ENCODE measurements at places on chromosomes 7 and 10. TPM values are rescaled to one million over a fixed set of nuclear protein-coding genes. Genes with fewer than 3 reads are reported as not detected.

GRCh38 chr10:38038932-38039245 is 28.4 kb downstream of the ZNF33A start:
- DNase-seq = no peak

DNA sequence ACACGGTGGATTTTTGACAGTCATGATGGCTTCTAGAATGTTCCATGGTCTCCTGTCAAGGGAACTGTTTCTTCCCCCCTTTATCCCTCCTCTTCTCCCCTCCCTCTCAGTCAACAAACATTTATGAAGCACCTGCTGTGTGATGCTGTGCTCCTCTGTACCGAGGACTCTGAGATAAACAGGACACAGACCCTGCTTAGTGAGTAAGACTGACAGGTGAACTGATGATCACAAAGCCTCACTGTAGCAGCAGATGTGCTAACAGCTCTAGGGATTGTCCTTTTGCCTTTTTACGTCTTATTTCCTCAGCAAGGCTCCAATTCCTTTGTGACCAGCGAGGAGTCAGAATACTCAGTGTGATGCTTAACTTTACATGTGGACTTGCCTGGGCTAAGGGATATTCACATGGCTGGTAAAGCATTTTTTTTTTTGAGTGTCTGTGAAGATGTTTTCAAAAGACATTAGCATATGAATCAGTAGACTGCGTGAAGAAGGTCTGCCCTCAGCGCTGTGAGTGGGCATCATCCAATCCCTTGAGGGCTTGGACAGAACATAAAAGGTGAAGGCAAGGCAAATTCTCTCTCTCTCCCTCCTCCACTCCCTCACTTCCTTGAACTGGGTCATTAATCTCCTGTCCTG is 170.1 kb downstream of the ADRA2A start:
- DNase-seq = no peak

DNA sequence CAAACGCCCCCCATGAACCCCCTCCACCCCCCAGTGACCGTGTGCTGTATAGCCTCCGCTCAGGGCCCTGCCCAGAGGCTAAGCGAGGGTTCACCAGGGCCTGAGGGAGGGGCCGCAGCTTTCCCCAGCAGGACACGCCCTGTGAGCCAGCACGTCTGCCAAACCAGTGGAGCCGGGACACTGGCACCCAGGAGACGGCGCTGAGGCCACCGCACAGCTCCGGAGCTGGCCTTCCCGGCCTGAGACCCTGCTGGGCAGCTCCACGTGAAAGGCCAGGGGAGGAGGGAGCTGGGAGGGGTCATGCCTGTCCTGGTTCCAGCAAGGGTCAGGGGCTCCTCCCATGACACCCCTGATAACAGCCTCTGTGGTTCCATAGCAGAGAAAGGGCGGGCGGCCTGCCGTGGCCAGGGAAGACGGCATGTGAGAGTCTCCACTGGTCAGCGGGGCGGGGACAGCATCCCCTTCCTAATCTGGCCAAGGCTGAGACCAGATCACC is 278.3 kb downstream of the ELFN1 start:
- DNase-seq = no peak

- no peak for DNase-seq
These were observed 62.4 kb upstream of the GDF10 start for GRCh38 chr10:47237316-47238260.

DNA sequence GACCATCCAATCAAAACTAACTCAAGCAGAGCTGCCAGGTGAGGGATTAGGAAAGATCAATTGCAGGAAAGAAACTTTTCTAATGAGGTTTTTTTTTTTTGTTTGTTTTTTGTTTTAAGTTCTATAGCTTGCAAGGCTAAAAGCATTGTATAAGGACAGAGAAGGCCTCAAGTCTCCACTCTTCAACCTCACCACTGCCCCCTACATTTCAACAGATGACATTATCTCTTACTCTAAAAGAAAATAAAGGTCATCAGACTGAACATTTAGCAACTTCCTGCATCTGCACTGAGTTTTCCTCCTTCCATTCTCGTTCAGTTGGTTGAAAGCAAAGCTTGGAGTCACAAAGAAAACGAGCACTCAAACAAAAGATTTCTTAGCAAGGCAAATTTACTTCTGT is 45.2 kb upstream of the EXOC4 start:
- no peak for DNase-seq

DNA sequence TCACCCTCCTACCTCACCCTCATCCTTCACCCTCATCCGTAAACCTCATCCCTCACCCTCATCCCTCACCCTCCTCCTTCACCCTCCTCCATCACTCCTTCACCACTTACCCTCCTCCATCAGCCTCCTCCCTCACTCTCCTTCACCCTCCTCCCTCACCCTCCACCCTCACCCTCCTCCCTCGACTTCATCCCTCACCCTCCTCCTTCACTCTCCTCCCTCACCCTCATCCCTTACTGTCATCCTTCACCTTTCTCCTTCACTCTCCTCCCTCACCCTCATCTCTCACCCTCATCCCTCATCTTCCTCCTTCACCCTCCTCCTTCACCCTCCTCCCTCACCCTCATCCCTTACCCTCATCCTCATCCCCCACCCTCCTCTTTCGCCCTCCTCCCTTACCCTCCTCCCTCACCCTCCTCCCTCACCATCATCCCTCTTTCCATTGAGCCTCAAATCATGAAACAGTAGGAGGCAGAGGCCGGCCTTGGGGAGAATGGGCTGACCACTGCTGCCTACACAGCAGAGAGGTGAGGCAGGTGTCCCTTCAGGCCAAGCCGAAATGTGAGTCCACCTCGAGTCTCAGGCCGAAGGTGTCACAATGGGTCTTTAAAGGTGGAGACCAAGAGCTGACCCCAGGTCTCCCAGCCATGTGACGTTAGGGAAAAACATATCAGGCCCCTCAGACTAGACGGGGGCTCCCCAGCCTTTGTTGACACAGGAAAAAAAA is 53.0 kb downstream of the PDGFA start:
- DNase-seq = no peak

DNA sequence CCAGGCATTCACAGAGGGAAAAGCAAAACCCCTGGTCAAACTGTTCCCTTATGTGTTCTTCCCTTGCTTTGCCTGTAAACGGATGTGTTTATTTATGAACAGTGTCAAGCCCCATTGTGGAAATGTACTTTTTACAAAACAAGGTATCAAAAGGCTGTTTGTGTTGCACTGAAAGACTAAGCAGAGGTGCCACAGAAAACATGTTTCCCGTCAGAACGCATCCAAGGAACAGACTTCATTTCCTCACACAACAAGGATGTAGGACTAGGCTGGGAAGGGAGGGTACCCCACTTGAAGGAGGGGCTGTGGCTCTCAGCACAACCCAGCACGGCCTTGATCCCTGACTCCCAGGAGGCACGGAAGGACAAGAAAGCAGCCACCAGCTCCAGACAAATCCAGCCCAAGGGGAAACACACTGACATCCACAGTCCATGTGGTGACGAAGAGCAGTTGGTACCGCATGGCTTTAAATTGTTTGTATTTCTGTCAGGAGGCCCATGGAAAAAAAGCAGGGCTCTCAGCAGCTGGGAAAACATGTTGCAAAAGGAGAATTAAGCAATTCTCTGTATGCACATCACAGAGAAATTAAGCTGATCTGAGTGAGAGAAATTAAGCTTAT is 85.6 kb downstream of the RNF216 start:
- no peak for DNase-seq

- DNase-seq = no peak
These were observed 49.8 kb downstream of the LHPP start for GRCh38 chr10:124511205-124512039.

GRCh38 chr7:155007947-155008346 is 5.0 kb upstream of the PAXIP1 start:
- DNase-seq = no peak

DNA sequence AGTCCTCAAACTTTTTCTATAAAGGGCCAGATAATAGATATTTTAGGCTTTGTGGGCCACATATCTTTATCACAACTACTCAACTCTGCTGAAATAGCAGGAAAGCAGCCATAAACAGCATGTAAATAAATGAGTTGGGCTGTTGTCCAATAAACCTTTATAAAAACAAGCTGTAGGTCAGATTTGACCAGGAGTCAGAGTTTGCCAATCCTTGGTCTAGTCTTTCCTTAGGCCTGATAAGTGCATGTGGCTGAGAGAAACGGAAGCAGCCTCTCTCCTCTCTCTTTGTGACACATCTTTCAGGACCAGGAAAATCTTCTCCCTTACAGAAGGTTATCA is 724.5 kb downstream of the GRID1 start:
- no peak for DNase-seq

GRCh38 chr7:146054909-146055308 is 61.7 kb upstream of the CNTNAP2 start:
- DNase-seq = no peak

DNA sequence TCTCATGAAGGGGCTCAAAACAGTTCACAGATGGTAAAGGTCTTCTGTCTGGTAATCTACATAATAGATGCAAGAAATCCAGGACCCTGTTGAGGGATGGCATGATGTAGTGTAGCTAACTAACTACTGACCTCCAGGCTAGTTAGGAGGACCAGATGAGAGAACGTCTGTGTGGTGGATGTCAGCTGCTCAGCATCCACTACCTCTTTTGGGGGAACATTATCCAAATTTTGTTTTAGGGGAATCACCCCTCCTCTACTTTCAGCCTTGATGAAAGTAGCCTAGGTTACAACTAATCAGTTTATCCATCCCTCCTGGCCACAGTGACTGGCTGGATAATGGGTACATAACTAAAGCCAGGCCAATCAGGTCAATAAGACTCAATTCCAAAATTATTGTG is 246.0 kb downstream of the RNLS start:
- DNase-seq = no peak

GRCh38 chr7:134155206-134155605 is 28.1 kb downstream of the LRGUK start:
- DNase-seq = no peak

GRCh38 chr10:118042336-118042735 is 4.4 kb downstream of the RAB11FIP2 start:
- no peak for DNase-seq

DNA sequence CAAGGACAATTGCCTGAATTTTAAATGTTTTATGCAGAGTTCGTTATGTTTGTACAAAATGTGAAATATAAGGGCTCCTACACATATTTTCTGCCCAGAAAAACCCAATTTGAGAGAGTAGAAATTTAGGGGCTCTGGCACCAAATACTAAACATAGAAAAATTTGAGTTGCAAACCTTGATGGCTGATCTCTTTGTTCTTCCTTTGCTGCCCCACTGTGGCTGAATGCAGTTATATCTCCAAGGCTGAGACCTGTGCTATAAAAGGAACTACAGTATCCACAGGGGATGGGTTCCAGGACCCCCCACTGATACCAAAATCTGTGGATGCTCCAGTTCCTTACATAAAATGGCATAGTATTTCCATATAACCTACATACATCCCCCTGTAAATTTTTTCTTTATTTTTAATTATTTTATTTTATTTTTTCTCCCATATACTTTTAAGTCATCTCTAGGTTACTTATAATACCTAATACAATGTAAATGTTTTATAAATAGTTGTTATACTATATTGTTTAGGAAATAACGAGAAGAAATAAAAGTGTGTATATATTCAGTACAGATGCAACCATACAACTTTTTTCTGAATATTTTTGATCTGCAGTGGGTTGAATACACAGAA is 22.5 kb downstream of the CFAP43 start:
- no peak for DNase-seq

DNA sequence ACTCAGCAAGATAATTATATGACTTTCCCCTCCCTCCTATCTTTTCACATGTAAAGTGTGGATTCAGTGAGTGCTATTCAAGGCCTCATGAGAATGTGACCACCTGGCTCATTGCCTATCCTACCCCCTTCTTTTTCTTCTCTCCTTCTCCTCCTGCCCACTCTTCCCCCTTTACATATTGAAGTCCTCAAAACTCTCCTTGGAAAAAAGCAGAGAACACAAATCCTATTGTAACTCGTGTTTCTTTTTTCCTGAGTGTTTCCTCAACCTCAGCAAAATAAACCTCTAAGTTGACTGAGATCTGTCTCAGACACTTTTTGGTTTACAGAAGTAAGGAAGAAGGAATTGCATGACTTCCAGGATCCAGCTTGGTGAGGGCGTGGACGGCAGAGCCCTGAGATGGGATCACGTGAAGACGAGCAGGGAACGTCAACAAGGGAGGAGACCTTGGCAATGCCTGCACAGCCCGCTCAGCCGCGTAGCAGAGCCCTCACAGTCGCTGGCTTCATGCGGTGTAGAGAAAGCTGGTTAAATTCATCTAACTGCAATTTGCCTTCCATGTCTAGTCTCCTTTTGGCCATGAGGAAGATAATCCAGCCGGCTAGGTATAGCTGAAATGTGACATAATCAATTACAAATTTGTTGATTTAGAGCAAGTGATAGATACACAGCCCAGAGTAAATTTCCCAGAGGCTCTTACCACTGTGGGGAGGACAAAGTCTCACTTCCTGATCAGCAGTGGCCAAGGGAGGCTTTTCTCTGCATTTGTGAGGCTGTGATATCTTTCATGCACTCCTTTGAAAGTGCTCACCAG is 75.7 kb downstream of the LYZL2 start:
- DNase-seq = no peak

GRCh38 chr7:141189231-141189630 is 115.4 kb downstream of the TMEM178B start:
- no peak for DNase-seq

DNA sequence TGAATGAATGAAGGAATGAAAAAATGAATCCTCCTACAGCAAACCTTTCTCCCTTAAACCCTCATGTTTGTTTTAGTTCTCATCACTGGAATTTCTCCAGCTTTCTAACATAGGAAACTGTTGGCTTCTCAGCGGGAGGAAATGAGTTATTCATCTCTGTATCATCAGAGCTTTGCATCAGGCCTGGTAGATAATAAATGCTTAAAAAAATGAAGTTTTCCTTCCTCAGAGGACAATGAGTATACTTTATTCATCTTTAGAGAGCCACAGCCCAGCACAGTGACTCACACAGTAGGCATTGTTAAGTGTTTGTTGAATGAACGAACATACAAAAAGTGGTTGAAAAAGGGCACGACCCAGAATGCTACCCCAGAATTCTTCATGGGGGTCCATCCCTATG is 62.6 kb downstream of the COL13A1 start:
- DNase-seq = no peak

DNA sequence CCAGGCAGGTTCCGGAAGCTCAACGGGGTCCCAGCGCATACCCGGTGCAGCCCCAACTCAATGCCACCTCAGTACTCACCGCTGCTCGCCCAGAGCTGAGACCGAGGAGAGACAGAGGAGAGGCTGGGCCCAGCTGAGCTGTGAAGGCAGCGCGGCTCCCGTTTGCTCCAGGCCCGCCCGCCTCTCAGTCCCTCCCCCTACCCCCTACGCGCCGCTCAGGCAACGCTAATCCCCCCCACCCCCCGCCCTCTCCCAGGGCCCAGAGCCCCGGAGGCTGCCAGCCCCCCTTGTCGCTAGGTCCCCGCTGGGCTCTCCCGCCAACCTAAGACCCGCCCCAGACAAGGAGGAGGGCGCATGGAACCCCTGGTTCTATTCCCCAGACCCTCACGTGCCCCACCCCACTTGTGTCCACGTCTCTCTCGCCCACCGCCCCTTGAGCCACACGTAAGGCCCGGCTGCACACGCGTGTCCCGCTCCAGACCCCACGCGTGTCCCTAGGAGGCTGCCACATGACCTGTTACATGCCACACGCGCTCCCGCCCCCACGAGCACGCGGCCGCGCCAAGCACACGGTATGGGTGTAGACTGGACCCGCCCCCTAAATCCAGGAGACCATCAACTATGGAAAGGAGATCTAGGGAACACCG is at the start of gene PSD:
PSD (minus strand) TSS at position 164 of the 647 bp plus-strand sequence. CDS start 1,747 bp downstream, outside the sequence.
- no peak for DNase-seq

The FIGNL1 gene
- 28.6 TPM for polyA plus RNA-seq

The SCD gene
- polyA plus RNA-seq = 32.2 TPM

The BTBD16 gene
- 0.45 TPM for polyA plus RNA-seq

The TUBB8 gene
- polyA plus RNA-seq = 0.96 TPM

The MEST gene
- polyA plus RNA-seq = 646 TPM

The SFTPA1 gene
- not detected for polyA plus RNA-seq

The ANKRD61 gene
- 0.40 TPM for polyA plus RNA-seq

The FAM204A gene
- polyA plus RNA-seq = 81.9 TPM

The ANXA8L1 gene
- polyA plus RNA-seq = not detected
